Activated B cell treated with CpG ODN at 0.5 μM for 24 hours (primary cell): ENCODE measurements at places on chromosomes 11 and 22. TPM values are rescaled to one million over a fixed set of nuclear protein-coding genes. Genes with fewer than 3 reads are reported as not detected.

ZP1 gene
- total RNA-seq = not detected in 2 replicates

DNA sequence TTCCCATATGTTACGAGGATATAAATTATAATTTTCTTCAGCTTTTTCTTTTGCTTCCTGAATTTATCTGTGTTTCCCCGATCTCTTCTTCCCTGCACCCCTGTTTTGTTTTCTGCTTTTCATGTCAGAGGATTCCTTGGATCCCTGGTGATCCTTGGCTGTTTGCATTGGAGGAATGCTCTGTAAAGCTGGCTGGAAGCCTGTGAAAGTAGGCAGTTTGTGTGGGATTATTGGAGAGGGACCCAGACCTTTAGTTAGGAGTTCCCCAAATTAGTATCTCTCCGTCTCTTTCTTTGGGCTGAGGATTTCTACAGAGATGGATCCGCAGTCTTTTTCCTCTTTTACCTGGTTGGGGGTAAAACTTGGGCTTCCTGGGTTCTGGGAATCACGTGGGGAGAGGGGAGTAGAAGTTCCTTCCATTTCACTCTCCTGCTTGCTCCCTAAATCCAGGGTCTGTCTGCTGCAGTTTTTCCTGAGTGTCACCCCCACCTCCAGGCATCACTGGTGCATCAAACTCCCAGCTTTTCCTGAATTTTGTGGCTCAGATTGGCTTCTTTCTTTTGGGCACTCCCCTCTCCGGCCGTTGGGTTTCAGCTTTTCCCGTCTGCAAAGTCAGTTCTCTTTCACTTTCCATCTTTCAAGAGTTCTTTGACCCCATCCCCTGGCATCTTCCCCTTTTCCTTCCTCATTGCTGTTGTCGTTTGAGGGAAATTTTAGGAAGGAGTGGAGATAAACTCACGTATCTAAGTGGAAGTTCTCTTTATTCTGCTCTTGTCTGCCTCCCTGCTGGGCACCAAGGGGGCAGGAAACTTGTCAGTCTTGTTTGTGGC is 79.1 kb upstream of the ALX4 start:
- H3K27me3 ChIP-seq = peaks cover 23% of the 10 kb centered on the region
- H3K4me1 ChIP-seq = peaks cover 7% of the 10 kb centered on the region
- H3K4me3 ChIP-seq = no peak overlapping the region
- DNase-seq = no peak
- no peak overlapping the region for H3K27ac ChIP-seq

DNA sequence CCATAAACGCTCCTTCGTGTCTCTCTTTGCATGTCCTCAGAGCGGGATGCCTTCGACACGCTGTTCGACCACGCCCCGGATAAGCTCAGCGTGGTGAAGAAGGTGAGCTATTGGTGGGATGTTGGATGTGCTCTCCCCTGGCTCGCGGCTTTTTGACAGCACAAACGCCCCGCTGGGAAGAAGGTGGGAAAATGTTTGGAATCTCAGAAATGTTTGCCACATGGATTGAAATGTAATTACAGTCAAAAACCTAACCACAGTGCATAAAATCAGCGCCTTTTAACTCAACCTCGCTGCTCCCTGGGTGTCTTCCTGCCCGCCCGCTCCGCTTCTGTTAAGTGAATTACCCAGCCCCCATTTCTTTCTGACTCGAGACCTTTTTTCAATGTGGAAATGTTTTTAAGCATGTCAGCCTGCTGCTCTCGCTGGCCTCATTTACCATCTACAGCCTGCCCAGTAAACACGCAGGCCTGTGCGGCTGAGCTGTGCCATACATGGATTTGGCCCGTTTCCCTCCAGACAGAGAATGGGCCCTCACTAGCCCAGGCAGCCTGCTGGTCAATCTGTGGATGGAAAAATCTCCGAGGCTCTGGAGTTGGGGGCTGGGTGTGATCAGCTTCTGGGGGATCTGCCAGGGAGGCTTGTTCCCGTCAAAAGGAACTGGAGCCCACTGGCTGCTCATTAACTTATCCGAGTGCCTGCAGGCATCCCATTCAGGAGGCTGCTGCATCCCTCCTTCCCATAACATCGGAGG is 32.7 kb upstream of the PARVG start:
- no peak overlapping the region for H3K27ac ChIP-seq
- H3K4me1 ChIP-seq = peaks cover 4% of the 10 kb centered on the region
- H3K36me3 ChIP-seq = peaks cover 64% of the 10 kb centered on the region
- H3K27me3 ChIP-seq = no peaks in the 10 kb centered on the region
- no peak for DNase-seq
- H3K4me3 ChIP-seq = no peak overlapping the region

TSPAN18 gene
- total RNA-seq = 2.8 and 3.0 TPM in 2 replicates

PGA4 gene
- total RNA-seq = not detected in 2 replicates

- H3K27me3 ChIP-seq = no peaks in the 10 kb centered on the region
- H3K27ac ChIP-seq = no peak overlapping the region
- H3K4me3 ChIP-seq = no peak overlapping the region
- DNase-seq = no peak
These were observed 6.1 kb downstream of the FADS3 start for GRCh38 chr11:61885166-61885778.

DNA sequence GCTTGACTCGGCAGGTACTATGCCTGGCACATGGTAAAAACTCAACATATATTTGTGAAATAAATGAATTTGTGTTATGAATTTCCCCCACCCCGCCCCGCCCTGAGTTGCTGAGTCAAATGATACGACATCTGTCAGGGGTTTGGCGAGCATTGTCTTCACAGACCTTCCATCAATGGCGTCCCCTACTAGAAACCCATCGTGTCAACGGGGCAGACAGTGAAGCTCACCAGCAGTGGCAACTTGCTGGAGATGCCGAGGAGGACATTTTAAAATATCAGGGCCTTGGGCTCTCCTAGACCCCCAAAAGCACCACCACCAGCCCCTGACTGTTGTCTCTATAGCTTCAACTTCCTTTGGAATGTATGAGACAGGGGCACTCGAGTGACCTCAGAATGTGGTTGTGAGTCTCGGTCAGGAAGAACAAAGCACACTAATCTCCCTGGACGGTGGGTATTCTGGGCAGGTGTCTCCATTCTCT is 761 bp upstream of the NXF1 start:
- H3K4me1 ChIP-seq = peaks cover 36% of the 10 kb centered on the region
- peak overlapping the region; percentile 96 for H3K4me3 ChIP-seq
- H3K36me3 ChIP-seq = peaks cover 34% of the 10 kb centered on the region
- H3K27me3 ChIP-seq = no peaks in the 10 kb centered on the region
- DNase-seq = no peak

CST6 gene
- total RNA-seq = not detected in 2 replicates

NEFH gene
- 0.15 and 0.20 TPM in 2 replicates for total RNA-seq

SAA4 gene
- not detected in 2 replicates for total RNA-seq

SHANK2 gene
- 0.24 and 0.56 TPM in 2 replicates for total RNA-seq

- peaks cover 2% of the 10 kb centered on the region for H3K27me3 ChIP-seq
- DNase-seq = no peak
- H3K36me3 ChIP-seq = no peaks in the 10 kb centered on the region
These were observed 22.7 kb downstream of the KIAA1671 start for GRCh38 chr22:24975125-24975640.

GRCh38 chr11:24760681-24761080 is 263.8 kb downstream of the LUZP2 start:
- no peaks in the 10 kb centered on the region for H3K36me3 ChIP-seq
- no peak overlapping the region for H3K27ac ChIP-seq
- no peaks in the 10 kb centered on the region for H3K27me3 ChIP-seq
- no peak for DNase-seq

SLC17A6 gene
- total RNA-seq = not detected in 2 replicates

GRCh38 chr11:23778971-23779370 is 717.9 kb upstream of the LUZP2 start:
- H3K36me3 ChIP-seq = no peaks in the 10 kb centered on the region
- H3K4me3 ChIP-seq = no peak overlapping the region
- DNase-seq = no peak
- H3K27me3 ChIP-seq = no peaks in the 10 kb centered on the region

DNA sequence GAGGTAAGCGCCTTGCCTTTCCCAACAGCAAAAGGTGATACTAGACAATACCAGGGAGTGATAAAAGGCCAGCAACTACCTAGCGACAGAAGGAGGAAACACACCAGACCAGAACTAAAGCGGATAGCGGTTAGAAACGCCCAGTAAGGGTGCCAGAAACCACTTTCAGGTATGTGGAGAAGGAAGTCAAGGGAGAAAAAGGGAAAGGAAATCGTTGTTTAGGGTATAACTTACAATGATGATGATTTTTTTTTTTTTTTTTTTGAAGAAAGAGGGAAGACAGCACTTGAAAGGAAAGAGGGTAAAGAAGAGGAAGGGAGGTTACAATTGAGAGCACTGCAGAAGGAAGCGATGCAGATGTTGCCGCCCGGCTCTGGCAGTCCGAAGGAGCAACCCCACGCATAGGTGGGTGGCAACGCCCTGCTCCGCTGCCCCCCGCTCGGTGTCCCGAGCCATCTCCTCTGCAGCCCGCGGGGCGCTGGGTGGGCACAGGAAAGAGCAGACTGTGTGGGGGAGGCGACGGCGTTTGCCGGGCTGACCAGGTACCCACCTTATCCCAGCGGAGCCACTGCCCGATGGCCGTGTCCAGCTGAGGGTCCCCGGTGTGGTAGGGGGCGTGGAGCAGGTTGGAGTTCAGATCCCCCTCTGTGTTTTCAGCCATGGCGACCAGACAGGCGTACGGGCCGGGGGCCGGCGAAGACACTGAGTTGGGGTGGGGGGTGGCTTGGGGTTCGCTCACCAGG is 561 bp downstream of the PGM2L1 start:
- peak overlapping the region; percentile 92 for H3K27ac ChIP-seq
- H3K36me3 ChIP-seq = peaks cover 8% of the 10 kb centered on the region
- H3K4me1 ChIP-seq = peaks cover 7% of the 10 kb centered on the region
- peak overlapping the region; percentile 100 for H3K4me3 ChIP-seq
- no peaks in the 10 kb centered on the region for H3K27me3 ChIP-seq

DNA sequence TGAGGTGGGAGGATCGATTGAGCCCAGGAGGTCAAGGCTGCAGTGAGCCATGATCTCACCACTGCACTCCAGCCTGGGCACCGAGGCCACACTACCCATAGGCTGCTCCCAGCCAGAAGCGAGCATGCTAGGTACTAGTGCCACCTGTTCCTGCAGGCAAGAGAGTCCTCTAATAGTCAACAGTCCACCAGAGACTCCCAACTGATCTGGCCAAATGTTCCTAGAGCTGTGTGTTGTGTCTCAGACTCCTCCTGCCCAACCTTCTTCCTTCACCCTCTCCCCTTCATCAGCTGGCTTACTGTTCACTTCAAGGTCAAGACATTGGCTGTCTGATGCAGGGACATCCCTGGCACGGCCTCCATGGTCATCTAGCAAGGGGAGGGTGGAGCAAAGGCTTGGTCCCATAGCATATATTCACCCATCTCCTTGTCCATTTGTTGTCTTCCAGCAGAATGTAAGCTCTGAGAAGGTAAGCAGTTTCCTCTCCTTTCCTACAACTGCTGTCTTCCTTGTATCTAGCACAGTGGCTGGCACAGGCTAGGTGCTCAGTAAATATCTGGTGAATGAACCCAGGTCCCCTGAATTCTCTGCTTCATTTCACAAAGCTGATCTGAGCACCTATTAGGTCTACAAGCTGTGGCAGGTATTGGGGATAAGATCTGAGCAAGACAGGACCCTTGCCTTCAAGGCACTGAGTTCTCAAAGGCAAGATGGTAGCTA is 126.2 kb upstream of the SERPIND1 start:
- H3K4me1 ChIP-seq = no peaks in the 10 kb centered on the region
- DNase-seq = no peak
- H3K36me3 ChIP-seq = no peaks in the 10 kb centered on the region
- H3K27me3 ChIP-seq = peaks cover 2% of the 10 kb centered on the region
- no peak overlapping the region for H3K27ac ChIP-seq

DNA sequence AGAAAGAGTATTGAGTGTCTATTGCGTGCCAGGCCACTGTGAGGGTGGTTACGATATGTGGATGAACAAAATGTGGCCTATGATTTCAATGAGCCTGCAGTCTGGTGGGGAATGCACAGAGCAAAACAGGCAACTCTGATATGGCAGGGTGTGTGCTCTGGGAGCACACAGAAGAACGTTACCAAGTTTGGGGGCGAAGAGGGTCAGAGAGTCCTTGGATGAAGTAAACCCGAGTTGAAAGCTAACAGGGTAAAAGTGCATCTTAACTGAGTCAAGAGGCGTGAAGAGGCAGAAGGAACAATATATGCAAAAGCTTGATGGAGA is 258 bp downstream of the CFAP68 start:
- no peaks in the 10 kb centered on the region for H3K27me3 ChIP-seq
- H3K4me1 ChIP-seq = peaks cover 17% of the 10 kb centered on the region
- peak overlapping the region; percentile 96 for H3K4me3 ChIP-seq
- H3K36me3 ChIP-seq = peaks cover 31% of the 10 kb centered on the region

DNA sequence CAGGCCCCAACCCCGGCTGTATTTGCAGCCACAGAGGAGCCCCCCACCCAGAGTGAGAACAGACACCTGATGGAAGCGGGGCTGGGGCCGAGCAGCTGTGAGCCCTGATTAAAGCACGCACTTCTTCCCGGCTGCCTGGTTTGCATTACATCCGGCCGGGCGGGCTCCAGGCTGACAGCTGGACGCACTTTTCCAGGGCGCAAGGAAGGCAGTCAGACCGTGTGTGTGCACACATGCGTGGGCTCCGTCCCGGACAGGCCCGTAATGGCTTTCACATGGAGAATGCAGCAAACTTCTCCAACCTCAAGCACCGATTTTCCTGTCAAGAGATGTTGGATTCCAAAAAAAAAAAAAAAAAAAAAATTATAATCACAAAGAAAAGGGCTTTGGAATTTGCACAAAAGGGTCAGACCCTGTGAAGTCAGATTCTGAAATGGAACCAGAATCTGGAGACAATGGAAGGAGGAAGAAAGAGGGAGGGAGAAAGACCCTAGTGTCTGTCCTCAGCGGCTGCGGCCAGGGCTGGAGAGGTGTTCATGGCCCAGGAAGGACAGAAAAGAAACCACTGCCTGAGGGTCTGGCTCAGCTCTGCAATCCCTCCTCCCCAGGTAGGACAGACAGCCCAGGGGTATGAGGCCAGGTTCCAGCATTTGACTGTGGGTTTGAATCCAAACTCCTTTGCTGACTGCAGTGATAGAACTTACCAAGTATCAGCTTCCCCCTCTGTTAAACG is 365.5 kb downstream of the MN1 start:
- H3K36me3 ChIP-seq = no peaks in the 10 kb centered on the region
- no peak for DNase-seq
- H3K4me3 ChIP-seq = no peak overlapping the region
- H3K27ac ChIP-seq = no peak overlapping the region
- no peaks in the 10 kb centered on the region for H3K4me1 ChIP-seq
- peaks cover 3% of the 10 kb centered on the region for H3K27me3 ChIP-seq

- H3K27me3 ChIP-seq = peaks cover 10% of the 10 kb centered on the region
- no peaks in the 10 kb centered on the region for H3K4me1 ChIP-seq
- no peak for DNase-seq
- no peak overlapping the region for H3K27ac ChIP-seq
These were observed 36.4 kb upstream of the TH start for GRCh38 chr11:2207773-2208621.

DNA sequence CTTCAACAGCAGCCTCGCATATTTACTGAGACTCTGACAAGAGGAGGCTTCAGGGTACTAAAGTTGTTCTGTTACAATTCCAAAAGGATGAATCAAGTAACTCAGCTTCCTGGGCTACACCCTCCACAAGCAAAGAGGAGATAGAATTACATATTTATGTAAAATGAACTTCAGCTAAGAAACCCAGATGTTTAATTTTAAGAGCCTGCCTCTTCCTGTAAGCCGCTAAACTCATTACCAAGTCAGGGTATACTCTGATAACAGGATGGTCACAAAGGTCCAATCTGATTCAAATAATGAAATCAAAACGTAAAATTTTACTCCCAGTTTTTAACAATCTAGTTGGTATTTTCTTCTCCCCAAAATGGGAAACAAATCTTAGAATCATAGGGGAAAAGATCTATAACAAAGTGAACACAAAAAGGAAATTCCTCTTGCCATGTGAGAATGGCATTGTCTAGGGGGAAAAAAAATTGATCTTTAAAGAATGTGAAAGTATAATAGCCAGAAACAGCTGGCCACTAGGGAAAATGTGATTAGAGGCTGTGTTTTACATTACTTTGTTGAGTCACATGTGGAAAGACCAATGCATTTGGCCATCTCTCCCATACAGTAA is 30.9 kb downstream of the CHEK2 start:
- DNase-seq = no peak
- no peak overlapping the region for H3K27ac ChIP-seq
- H3K27me3 ChIP-seq = no peaks in the 10 kb centered on the region
- H3K36me3 ChIP-seq = peaks cover 18% of the 10 kb centered on the region
- no peak overlapping the region for H3K4me3 ChIP-seq
